ENCODE measurements at places on chromosomes 2 and 18. TPM values are rescaled to one million over a fixed set of nuclear protein-coding genes. Genes with fewer than 3 reads are reported as not detected.

Gene SERPINB10
- 0.06 TPM for polyA plus RNA-seq

Gene KCNG2
- polyA plus RNA-seq, result not detected

Gene MARCO
- 0.18 TPM for polyA plus RNA-seq

Gene DYSF
- 1.8 TPM for polyA plus RNA-seq

Gene UGT1A6
- 4.8 TPM for polyA plus RNA-seq

Gene ABCG8
- not detected for polyA plus RNA-seq

Gene CCDC102B
- polyA plus RNA-seq, result 0.94 TPM

Gene AMER3
- polyA plus RNA-seq, result not detected

Gene MBD2
- polyA plus RNA-seq, result 55.6 TPM

Gene ALLC
- polyA plus RNA-seq, result 0.04 TPM

Gene RNF152
- polyA plus RNA-seq, result 1.2 TPM

Gene ZNF638
- 42.4 TPM for polyA plus RNA-seq

Gene OTX1
- polyA plus RNA-seq, result 1.4 TPM

Gene ZBTB14
- polyA plus RNA-seq, result 3.7 TPM

Gene DSG1
- 8.4 TPM for polyA plus RNA-seq

Gene NMUR1
- polyA plus RNA-seq, result 0.47 TPM

Gene FOXI3
- not detected for polyA plus RNA-seq

Gene SERPINB12
- 1.4 TPM for polyA plus RNA-seq

Gene NPAS2
- polyA plus RNA-seq, result 62.7 TPM

Gene LHCGR
- polyA plus RNA-seq, result 1.1 TPM

Gene SDC1
- 334 TPM for polyA plus RNA-seq

Gene RIT2
- polyA plus RNA-seq, result not detected

Gene KHK
- polyA plus RNA-seq, result 2.2 TPM

Gene NYAP2
- 0.09 TPM for polyA plus RNA-seq

Gene PAX8
- polyA plus RNA-seq, result 4.0 TPM

Gene CCDC195
- polyA plus RNA-seq, result not detected

Gene NT5C1B
- polyA plus RNA-seq, result not detected

Gene CD8A
- 4.2 TPM for polyA plus RNA-seq

Gene FEV
- not detected for polyA plus RNA-seq

Gene BUB1
- 2.3 TPM for polyA plus RNA-seq

Gene SNRNP27
- 24.4 TPM for polyA plus RNA-seq

Gene CYS1
- 0.29 TPM for polyA plus RNA-seq

Gene ADCYAP1
- polyA plus RNA-seq, result 0.14 TPM

Gene GALNT3
- 25.7 TPM for polyA plus RNA-seq

Gene PLCD4
- polyA plus RNA-seq, result 5.4 TPM

Gene DES
- 686 TPM for polyA plus RNA-seq

Gene ERBB4
- polyA plus RNA-seq, result under 0.01 TPM

Gene ANKRD36B
- polyA plus RNA-seq, result 1.8 TPM

Gene COLEC11
- 1.3 TPM for polyA plus RNA-seq

Gene PJVK
- 1.3 TPM for polyA plus RNA-seq

Gene ARHGAP25
- polyA plus RNA-seq, result 4.0 TPM

Gene KCNIP3
- polyA plus RNA-seq, result 2.0 TPM

Gene CDK15
- polyA plus RNA-seq, result 0.18 TPM

Gene PUM2
- polyA plus RNA-seq, result 23.3 TPM

Gene MOGAT1
- 0.05 TPM for polyA plus RNA-seq

Gene PCARE
- 0.07 TPM for polyA plus RNA-seq

Gene CRYGC
- not detected for polyA plus RNA-seq

Gene SERPINB3
- polyA plus RNA-seq, result 167 TPM

Gene ICOS
- 0.04 TPM for polyA plus RNA-seq

Gene DLGAP1
- 0.47 TPM for polyA plus RNA-seq

Gene EVX2
- not detected for polyA plus RNA-seq

Gene RGPD4
- polyA plus RNA-seq, result not detected

Measured in esophagus (tissue), 2 donors.